NCI-H1436 treated with DMSO at 0.1 percent for 48 hours (cell line): ENCODE measurements at places on chromosomes 2 and 18.

DNA sequence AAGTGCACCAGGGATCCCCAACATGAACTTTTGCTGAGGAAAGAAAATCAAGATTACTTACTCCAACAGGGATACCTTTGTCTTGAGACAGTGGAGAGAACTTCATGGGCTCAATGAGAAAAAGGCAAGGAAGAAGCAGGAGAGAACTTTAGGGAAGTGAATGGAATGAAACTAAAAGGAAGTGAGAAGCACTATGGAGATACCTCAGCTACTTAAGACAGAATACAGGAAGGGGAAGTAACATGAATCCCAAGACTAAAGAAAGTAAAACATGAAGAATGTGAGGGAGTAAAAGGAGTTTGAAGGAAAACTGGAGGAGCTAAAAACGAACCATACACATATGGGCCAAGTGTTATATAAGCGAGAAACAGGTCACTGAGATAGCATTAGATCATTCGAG, 32.4 kb upstream of the ACTR3 start:
- DNase-seq, result no peak

GRCh38 chr2:120312076-120312475, 33.9 kb upstream of the INHBB start:
- DNase-seq, result no peak

GRCh38 chr2:55425431-55425831, 5.8 kb upstream of the CCDC88A start:
- DNase-seq, result no peak

DNA sequence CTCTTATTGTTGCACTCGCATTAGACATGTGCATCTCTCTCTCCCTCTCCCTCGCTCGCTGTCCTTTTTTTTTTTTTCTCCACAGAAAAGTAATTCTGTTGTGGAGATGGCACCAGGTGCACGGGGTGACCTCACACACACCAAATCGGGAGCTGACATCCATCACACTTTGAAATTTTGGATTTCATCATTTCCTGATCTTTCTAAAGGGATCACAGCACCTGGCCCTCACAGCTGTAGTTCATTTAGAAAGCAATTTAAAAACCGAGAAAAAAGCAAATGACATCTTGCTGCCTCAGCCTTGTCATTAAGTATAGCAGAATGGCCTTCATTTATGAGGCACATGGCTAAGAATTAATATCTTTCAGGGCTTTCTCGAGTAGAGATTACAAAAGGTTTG, 717.2 kb downstream of the RNF144A start:
- DNase-seq, result peak; percentile 88

GRCh38 chr18:12744103-12744502, 41.3 kb downstream of the PSMG2 start:
- DNase-seq, result no peak

GRCh38 chr2:184507254-184507653, 91.1 kb upstream of the ZNF804A start:
- no peak for DNase-seq

DNA sequence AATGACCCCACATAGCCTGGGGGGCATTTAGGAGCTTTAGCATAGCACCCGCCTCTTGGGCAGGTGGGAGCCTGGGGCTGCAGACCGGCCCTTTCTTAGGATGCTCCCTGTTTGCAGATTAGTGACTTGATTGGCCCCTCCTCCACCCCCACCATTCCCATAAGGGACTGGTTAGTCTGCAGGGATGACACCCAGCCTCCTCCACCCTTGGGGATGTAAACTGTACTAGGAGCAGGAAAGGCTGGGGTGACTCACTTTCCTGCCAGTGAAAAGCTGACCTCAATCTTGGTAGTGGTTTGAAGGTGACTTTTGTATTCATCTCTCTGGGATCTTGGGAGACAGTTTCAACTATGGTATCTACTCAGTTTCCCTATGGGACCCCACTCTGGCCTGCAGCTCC, 24.2 kb downstream of the CTIF start:
- DNase-seq, result no peak

- no peak for DNase-seq
These were observed 750.2 kb upstream of the FANCL start for GRCh38 chr2:58991357-58991756.

DNA sequence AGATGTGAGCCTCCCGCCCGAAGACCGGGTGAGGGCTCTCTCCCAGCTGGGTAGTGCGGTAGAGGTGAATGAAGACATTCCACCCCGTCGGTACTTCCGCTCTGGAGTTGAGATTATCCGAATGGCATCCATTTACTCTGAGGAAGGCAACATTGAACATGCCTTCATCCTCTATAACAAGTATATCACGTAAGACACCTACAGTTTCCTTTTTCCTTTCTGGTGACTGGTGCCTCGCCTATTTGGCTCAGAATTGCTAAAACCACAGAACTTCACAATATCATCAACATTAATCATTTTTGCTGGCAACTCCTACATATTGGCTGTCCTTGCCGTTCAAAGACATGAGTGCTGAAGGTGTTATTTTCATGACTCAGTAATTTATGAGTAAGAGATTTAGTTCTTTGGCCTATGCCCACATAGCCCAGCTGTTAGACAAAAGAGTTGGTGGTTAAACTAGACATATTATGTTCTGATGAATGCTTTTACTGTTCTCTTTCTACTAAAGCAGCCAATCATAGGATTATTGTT, 2.2 kb downstream of the STAMBP start:
- no peak for DNase-seq

DNA sequence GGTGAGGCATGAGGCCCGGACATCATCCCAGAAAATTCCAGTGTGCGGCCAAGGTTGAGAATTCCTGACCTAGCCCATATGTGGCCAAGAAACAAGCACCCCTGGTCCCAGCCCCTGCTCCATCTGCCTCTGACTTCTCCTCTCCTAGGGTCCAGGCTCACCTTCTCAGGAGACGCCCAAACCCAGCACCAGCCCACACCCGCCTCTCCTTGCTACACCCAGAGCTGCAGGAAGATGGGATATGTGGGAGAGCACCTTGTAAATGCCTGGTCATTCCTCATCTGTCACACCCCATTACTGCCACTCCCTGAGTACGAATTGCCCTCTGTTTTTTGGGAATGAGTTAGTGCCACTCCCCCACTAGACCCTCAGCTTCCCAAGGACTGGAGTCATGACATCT, 7.3 kb upstream of the ATP6V1B1 start:
- no peak for DNase-seq

- DNase-seq, result no peak
These were observed 40.6 kb upstream of the EPAS1 start for GRCh38 chr2:46256563-46257142.

- no peak for DNase-seq
These were observed 166.2 kb upstream of the DTNA start for GRCh38 chr18:34543945-34544344.

DNA sequence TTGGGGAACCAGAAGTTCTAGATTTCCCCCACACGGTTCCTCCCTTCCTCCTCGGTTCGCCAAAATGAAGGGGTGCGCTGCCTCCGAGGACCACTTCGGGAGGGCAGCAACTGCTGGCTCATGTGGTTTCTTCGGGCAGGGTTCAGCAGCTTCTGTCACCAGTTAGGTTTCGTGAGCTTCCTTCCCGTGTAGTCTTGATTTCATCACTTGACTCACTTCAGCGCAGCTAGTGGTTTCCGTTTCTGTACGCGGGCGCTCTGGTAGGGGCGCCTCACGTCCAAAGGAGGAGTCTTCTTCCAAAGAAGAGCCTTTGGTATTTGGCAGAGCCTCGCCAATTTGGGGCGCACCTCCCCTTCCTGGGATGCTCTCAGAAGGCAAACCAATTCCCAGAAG, 485 bp upstream of the GALNT3 start:
- no peak for DNase-seq

- peak; percentile 9 for DNase-seq
These were observed 643.3 kb downstream of the SOCS6 start for GRCh38 chr18:70931942-70932814.

DNA sequence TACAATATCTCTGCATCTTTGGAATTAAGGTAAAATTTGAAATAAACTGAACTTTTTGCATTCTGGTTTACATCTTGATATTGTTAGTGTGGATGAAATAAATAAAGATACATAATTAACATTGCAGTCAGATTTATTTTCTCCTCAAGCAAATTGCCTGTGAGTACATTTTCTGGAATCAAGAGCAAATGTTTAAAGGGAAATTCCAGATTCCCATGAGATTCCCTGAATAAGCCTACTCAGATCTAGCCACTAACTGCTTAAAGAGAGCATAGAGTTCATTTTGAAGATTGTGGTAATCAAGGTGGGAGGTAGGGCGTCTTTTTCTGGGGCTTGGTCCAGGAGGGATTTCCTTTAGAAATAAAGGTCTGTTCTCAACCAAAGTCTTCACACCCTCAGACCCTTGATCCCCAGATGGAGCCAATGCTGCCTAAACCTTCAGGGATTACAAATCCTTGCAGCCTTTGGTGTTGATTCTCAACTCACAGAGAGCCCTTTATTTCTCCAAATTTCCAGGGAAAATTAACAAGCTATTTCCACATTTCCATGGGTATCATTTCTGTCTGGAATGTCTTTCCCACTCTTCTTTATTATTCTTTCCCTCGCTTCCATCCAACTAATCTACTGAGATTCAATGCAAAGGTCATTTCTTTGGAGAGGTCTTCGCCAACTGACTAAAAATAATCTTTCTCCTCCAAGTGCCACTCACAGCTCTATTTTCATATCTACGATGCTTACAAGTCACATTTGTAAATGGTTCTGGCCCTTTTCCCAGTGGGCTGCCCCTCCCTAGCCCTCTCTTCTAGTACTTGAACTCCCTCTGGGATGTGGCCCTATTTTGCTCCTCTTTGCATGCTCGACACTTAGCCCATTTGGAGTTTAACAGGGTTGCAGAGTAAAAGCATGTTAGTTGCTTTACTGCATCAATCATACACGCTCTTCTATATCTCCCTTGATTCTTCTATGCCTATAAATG, 79.8 kb upstream of the SPATS2L start:
- no peak for DNase-seq

- no peak for DNase-seq
These were observed 7.2 kb upstream of the PROC start for GRCh38 chr2:127410871-127411652.

GRCh38 chr2:98924910-98925309, 11.1 kb downstream of the CRACDL start:
- DNase-seq, result no peak

GRCh38 chr2:108925735-108926134, 63.3 kb downstream of the EDAR start:
- DNase-seq, result no peak

DNA sequence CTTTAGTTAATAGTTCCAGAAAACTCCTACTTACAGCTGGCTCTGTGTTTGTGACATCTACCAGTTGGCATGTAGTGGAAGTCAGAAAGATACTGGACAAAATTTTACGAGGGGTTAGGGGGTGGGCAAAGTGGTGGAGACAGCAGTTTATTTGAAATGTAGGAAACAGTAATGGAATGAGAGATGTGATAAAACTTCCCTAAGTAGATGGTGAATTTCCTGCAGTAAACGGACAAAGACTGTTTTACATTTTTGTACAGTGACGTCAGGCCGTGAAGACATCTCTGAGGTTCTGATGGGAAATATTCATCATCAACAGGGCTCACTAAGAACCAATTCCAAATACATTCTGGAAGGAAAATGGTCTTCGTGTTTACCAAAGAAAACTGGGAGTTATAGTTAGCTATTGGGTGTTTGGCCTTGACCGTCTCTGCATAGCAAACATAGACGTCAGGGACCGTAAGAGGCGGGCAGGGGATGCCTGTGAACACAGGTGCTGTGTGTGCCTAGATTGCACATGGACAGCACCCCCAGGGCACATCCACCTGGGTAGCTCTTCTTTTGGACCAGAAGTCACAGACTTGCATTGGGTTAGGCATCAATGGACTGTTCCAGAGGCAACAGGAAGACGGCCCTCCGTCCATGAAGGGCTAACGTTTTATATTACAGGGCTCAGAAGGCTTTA, 131.5 kb downstream of the ZNF516 start:
- DNase-seq, result no peak

- DNase-seq, result no peak
These were observed 29.0 kb downstream of the DOK1 start for GRCh38 chr2:74583504-74583903.

DNA sequence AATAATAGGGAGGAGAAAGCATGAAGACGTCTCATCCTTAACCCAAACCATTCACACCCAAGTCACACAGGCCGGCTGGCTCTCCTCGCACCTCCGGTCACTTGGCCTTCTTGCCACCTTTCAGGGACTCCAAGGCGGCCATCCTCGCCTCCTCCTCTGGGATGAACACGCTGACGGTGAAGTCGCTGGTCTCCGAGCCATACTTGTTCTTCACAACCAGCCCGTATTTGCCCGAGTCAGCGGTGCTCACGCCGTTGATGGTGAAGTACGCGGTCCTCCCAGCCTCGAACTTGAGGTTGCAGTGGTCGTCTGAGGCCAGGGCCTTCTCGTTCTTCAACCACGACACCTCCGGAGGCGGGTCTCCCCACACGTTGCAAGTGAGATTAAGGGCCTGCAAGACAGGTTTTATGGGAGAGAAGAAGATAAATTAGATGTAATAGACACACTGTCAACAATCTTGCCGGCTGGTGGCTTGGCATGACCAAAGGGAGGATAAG, 54.3 kb upstream of the LPIN2 start:
- DNase-seq, result no peak

DNA sequence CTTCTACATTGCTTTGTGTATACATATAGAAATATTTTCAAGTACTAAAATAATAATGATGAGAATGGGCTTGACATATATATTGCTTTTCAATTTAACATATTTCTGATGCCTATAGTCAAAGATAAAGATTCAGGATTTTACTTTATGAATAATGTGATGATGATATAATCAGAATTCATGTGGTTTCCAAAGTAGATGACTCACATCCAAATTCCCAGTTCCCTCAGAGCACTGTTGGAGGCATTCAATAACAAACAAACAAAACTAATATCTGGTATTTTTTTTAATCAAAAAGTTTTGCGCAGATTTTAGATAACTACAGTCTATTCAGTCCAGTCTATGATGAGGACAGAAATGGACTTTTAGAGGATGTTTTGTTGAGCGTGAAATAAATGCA, 2094.5 kb upstream of the CELF4 start:
- DNase-seq, result no peak

- DNase-seq, result no peak
These were observed 61.9 kb upstream of the RIOK3 start for GRCh38 chr18:23391156-23391555.

DNA sequence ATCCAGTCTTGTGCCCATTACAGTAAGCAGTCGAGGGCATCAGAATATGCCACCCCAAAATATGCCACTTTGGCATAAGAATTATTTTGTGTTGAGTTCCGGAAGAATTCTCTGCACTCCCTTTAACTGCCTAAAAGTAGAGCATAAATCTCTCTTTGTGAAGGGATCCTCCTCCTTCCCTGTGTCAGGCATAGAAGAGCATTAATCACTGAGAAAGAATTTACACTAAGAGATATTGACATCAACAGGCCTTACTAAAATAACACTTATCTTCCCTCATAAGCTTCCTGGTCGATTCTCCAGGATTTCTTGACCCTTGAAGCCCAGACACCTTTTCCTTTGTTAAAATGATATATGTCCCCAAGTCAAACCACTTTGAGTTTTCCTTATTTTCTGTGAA, 27.6 kb upstream of the KYNU start:
- no peak for DNase-seq
